ENCODE measurements at places on chromosomes 11 and 22.

GRCh38 chr11:118606157-118606843 is 1.1 kb upstream of the PHLDB1 start:
- DNase-seq, result no peak

DNA sequence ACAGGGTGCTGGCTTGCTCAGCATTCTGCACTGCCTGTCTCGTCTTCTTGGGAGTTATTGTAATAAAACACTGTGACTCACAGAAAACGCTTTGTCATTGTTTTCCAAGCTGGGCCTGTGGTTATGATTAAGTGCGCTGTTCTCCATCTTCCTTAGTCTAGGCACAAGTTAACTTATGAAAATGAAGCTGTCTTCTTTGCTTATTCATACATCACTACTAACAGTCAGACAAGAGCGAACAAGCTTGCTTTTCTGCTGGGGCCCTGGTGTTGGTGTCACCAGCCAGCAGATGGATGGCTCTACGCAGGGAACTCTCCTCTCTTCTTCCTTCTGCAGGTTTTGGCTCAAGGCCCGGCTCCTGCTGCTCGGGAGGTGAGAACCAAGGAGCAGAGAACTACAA is 380.1 kb upstream of the SYN3 start:
- DNase-seq, result no peak

- DNase-seq, result no peak
These were observed 57.6 kb downstream of the PLEKHA7 start for GRCh38 chr11:16956538-16957153.

DNA sequence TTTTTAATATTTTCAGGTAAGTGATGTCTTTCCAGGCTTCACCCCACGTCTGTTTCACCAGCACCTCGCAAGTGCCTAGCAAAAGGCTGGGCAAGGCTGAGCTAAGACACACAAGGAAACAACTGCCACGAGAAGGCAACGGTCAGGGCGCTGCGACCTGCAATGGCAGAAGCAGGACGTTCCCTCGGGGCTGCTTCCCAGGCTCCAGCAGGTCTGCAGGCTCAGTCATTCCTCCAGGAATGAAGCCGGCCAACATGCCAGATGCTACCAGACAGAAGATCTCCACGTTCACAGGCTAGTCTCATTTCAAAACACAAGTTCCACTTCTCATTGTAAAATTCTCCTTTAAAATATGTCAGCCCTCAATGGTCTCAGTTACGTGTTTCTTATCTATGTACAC is 45.5 kb downstream of the CELSR1 start:
- no peak for DNase-seq

- no peak for DNase-seq
These were observed 6.5 kb downstream of the SF1 start for GRCh38 chr11:64771861-64772260.

GRCh38 chr11:123241874-123242543 is 47.0 kb upstream of the CLMP start:
- DNase-seq, result no peak

- no peak for DNase-seq
These were observed 89.5 kb downstream of the ME3 start for GRCh38 chr11:86582898-86583297.

DNA sequence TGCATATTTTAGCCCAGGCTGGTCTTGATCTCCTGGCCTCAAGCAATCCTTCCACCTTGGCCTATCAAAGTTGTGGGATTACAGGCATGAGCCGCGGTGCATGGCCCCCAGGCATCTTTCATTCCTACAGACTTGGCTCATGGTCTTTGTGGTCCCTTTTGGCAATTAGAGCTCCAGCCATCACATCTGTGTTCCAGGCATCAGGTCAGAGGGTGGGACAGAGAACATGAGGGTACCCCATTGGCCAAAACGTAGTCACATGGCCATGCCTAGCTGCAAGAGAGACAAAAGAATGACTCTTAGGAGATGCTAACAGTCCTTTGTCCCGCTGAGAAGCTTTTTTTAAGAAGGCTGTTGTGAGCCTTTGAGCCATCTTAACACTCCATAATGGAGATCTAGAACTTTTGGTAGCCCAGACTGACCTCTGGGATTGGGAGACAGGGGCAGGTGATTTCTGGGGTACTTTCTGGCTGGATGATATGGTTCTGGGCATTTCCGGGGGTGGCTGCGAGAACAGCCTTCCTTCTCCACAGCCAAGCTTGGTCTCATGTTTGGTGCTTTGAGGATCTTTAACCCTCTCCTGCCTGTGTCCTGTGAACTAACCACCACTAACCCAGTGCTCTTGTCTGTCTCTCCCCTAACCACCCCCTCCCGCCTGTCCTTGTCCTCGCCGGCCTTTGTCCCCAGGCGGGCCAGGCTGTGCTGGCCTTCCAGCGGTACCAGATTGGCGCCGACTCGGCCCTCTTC is 18.4 kb upstream of the TAB1 start:
- no peak for DNase-seq

- DNase-seq, result no peak
These were observed 7.2 kb upstream of the ELMOD1 start for GRCh38 chr11:107583629-107584195.

DNA sequence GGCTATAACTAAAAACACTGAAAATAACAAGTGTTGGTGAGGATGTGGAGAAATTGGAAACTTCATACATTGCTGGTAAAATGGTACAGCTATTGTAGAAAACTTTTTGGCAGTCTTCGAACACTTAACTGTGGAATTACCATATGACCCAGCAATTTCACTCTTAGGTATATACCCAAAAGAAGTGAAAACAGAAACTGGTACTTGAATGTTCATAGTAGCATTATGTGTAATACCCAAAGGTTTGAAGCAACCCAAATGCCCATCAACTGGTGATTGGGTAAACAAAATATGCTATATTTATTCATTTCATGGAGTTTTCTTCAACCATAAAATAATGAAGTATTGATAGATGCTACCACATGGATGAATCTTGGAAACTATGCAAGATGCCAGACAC is 40.8 kb upstream of the FTH1 start:
- no peak for DNase-seq

GRCh38 chr11:69892237-69892985 is 73.2 kb upstream of the FGF3 start:
- DNase-seq, result no peak

DNA sequence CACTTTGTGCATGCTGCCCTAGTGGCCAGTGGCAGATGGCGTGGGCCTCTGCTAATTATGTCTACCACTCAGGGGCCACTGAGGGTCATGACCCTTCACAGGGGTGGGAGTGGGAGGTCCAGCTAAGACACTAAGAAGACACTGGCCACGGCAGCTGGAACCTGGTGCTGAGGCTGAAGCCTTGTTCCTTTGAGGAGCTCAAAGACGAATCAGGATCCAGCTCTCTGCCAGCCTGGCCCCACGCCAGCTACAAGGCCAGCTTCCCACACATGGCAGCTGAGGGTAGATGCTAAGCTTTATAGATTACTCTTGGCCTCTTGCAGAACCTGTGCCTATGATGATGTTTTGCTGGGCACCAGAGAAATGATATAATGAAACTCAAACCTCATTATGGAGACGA is 226.3 kb downstream of the DSCAML1 start:
- peak; percentile 77 for DNase-seq

DNA sequence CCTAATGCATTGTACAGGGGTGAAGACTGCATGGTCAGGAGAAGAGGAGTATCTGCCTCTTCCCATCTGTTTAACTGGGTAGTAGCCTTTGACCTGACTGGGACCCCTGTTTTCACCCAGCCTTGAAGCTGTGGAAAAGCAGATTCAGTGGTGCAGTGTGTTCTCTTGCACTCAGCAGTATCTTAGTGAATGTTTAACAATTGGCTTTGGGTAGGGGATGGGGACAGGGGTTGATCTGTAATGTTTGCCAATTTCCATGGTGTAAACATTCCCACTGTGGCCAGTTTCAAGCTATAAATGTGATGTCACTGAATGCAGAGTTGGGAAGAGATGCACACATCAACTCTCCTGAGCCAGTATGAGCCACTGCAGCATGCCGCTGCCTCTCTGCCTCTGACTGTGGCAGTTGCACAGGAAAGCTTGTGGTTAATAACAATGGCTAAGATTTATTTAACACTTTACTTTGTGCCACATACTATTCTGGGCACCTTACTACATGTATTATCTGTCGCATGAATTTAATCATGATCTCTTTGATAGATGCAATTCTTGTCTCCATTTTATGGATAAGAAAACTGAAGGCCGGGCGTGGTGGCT is 15.7 kb downstream of the FJX1 start:
- DNase-seq, result no peak

GRCh38 chr11:105838668-105839384 is 183.2 kb downstream of the MSANTD4 start:
- no peak for DNase-seq

DNA sequence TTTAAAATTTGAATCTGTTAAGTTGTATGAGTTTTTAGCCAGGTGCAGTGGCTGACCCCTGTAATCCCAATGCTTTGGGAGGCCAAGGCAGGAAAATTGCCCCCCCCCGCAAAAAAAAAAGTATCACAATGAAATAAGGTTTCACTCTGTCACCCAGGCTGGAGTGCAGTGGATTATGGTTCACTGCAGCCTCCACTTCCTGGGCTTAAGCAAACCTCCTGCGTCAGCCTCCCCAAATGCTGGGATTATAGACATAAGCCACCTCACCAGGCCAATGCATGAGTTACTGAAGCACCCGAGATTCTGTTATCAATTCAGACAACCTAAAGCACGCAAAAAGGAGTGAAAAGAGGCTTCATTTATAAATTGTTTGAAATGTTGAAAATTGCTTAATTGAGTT is 2.4 kb upstream of the CHID1 start:
- no peak for DNase-seq

GRCh38 chr22:24290459-24290858 is 19.8 kb downstream of the SPECC1L start:
- DNase-seq, result peak; percentile 22

DNA sequence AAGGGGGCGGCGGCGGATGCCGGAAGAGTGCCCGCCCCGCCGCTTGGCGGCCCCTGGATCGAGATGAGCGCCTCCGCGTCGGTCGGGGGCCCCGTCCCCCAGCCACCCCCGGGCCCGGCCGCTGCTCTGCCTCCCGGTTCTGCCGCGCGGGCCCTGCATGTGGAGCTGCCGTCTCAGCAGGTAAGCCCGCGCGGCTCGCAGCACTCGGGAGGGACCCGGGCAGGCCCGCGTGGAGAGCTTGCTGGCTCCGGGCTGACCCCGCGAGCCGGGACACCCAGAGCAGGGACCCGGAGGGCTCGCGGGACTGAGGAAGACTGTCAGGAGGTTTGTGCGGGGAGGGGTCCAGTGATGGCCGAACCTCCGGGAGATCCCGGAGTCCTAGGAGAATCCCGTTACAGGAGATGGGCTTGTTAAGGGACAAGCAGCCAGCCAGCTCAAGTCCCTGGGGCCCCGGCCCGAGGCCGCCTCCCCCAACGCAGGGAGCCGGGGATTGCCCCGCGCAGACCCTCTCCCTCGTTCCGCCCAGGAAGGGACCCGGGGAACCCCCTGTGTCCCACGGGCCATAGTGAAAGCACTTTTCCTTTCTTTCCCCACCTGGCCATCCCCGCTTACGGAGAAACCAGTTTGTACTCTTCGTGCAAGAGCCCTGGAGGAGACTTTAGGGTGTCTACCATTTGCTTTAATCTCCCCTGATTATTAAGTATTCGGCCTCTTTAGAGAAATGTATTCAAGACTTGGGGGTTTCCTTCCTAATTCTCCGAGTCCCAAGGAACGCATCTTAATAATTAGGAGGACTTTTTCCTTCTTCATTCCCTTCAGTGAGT is 547 bp downstream of the UVRAG start:
- DNase-seq, result no peak

DNA sequence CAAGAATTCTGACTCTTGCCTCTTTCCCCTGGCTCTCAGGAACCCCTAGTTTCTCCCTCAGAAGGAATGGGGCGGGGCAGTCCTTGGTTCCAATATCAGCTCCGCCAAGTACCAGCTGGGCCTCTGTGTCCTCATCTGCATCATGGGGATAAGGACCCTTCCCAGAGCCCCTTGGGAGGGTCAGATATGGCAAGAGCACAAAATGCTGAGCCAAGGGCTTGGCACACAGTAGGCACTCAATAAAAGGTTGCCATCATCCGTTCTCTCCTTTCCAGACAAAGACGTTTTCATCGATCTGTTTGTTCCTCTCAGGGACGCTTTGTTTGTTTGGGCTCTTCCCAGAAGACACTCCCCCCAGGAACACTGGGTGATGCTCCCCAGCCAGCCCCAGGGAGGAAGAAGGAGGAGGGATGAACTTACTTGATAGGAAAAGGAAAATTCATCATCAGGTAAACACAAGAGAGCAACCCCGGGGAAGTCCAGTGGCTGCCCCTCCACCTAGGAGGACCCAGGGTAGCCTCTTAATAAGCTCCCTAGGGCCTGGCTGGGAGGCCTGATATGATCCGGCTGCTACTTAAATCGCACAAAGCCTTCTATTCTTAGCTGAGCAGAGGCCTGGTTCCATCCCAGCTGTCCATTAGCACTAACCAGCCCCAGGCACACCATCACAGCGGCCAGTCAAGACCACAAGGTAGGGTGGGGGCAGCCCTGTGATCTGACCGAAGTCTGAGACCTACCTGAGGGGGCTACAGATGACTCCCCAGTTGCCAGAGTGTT is 19.6 kb downstream of the GDPD5 start:
- DNase-seq, result peak; percentile 73

GRCh38 chr11:125902277-125902926 is 604 bp downstream of the PUS3 start:
- no peak for DNase-seq

- DNase-seq, result peak; percentile 82
These were observed 2.4 kb downstream of the ZDHHC24 start for GRCh38 chr11:66543263-66544107.

GRCh38 chr22:24325105-24325757 is 54.6 kb downstream of the SPECC1L start:
- peak; percentile 80 for DNase-seq

DNA sequence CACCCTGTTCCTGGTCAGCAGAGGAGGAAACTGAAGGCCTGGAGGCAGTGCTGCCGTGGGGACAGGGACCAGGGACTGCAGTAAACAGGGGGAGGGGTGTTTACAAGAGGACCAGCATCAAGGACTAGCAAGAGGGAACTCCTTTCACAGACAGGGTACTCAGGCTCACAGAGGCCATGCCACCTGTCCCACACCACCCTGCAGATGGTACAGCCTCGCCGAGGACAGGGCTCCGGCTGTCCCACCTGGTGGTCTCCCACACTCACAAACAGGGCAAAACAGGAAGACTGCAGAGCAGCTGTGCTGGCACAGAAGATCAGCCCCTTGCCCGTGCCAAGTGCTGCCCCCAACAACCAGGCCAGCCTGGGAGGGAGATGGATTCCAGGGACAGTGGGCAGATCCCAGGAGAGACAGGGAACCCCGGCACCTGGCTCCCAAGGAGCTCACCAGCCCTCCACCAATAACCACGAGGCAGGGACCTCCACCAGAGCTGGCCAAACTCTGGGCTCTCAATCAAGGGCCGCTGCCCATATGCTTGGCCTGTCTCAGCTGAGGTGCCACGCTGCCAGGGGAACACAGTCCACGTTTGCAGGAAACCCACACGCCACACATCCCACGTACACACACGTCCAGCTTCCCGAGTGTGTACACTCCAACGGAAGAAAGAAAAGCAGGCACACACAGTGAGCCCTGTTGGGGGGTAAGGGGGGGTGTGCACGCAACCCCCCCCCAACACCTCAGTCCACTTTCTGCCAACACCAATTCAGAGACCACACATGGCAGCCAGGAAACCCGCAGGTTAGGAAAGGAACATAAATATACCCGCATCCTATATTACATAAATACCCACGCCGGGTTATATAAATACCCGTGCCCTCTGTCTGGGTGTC is 2.1 kb downstream of the CSNK1E start:
- peak; percentile 72 for DNase-seq

GRCh38 chr11:102553835-102554282 is 23.3 kb upstream of the MMP7 start:
- DNase-seq, result no peak

GRCh38 chr11:69416143-69416515 is 65.3 kb upstream of the LINC01488 start:
- no peak for DNase-seq

GRCh38 chr22:26648011-26648497 is 9.3 kb upstream of the MIAT start:
- no peak for DNase-seq

Data from tongue (tissue), 3 donors.